ENCODE measurements at places on chromosomes 13 and 19. TPM values are rescaled to one million over a fixed set of nuclear protein-coding genes. Genes with fewer than 3 reads are reported as not detected.

The CCNA1 gene
- total RNA-seq = 0.22 TPM

The ZNF99 gene
- under 0.01 TPM for total RNA-seq

The LRRC25 gene
- 0.39 TPM for total RNA-seq

The METTL21C gene
- 0.11 TPM for total RNA-seq

The CEACAM5 gene
- not detected for total RNA-seq

The ARRDC5 gene
- total RNA-seq = 0.11 TPM

The PABPC3 gene
- 0.39 TPM for total RNA-seq

Data from articular chondrocyte of knee joint (primary cell).